ENCODE measurements at places on chromosomes 1 and 21.
A peak's percentile ranks its signal among the peaks of the same experiment; 100 is the strongest.

DNA sequence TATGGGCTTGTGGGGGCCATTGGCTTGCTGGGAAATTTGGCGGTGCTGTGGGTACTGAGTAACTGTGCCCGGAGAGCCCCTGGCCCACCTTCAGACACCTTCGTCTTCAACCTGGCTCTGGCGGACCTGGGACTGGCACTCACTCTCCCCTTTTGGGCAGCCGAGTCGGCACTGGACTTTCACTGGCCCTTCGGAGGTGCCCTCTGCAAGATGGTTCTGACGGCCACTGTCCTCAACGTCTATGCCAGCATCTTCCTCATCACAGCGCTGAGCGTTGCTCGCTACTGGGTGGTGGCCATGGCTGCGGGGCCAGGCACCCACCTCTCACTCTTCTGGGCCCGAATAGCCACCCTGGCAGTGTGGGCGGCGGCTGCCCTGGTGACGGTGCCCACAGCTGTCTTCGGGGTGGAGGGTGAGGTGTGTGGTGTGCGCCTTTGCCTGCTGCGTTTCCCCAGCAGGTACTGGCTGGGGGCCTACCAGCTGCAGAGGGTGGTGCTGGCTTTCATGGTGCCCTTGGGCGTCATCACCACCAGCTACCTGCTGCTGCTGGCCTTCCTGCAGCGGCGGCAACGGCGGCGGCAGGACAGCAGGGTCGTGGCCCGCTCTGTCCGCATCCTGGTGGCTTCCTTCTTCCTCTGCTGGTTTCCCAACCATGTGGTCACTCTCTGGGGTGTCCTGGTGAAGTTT, 550 bp downstream of the RXFP4 start:
- DNase-seq = no peak

DNA sequence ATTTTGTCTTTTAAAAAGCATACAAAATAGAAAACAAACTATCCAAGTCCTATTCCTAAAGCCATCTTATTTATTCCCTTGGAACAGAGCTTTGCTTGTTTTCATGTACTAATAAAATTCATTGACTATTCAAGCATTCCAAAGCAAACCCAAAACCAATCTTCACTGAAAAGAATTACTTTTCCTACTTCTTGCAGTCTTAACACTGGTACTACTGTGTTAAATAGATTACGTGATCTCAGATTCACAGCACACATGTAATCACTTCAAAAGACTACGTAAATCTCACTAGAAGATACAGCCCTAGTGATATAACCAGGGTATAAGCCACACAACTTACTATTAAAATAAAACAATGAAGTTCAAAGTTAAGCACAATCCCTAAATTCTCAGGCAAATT, 39.0 kb downstream of the ZZZ3 start:
- DNase-seq = no peak

- no peak for DNase-seq
These were observed 534.2 kb upstream of the PLXNA2 start for GRCh38 chr1:208778417-208778816.

DNA sequence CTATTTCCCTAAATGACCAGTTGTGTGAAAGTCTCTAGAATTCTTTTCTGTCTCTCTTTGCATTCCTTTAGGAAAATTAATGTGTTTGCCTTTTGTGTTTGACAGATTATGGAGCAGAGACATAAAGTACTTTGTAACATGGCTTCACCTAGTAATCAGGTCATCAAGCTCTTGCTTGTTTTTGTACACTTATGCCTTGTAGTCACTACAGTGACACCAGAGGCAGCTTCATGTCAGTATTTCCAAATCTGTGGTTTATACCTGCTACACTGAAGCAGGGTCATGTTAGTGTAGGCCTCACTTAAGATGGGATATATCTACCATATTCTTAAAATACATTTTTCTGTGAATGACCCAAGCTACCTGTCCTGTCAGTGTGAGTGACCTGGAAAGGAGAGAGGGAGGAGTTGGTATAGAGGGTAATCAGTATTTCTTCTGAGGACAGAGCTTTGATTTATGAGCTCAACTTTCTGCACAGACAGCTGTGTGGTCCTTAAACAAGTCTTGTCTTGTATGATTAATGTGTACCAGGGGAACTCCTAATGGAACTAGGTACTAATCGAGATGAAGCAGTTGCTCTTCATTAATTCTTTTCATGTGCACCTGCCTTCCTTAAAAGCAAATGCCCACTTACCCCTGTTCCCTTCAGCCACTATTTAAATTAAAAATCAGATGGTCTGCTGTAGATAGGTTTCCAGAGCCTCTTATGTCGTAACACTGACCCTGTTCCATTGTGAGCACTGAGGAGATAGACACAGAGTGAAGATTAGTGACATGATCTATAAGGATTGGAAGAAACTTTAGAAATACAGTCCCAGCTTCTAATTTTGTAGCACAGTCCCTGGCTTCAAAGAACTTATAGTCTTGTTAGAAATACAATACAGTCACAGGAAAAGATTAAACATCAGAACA, 45.7 kb downstream of the MACO1 start:
- DNase-seq = no peak

- DNase-seq = no peak
These were observed 24.0 kb downstream of the MTOR start for GRCh38 chr1:11238311-11238710.

GRCh38 chr1:107175102-107175909, 34.5 kb downstream of the NTNG1 start:
- DNase-seq = no peak

DNA sequence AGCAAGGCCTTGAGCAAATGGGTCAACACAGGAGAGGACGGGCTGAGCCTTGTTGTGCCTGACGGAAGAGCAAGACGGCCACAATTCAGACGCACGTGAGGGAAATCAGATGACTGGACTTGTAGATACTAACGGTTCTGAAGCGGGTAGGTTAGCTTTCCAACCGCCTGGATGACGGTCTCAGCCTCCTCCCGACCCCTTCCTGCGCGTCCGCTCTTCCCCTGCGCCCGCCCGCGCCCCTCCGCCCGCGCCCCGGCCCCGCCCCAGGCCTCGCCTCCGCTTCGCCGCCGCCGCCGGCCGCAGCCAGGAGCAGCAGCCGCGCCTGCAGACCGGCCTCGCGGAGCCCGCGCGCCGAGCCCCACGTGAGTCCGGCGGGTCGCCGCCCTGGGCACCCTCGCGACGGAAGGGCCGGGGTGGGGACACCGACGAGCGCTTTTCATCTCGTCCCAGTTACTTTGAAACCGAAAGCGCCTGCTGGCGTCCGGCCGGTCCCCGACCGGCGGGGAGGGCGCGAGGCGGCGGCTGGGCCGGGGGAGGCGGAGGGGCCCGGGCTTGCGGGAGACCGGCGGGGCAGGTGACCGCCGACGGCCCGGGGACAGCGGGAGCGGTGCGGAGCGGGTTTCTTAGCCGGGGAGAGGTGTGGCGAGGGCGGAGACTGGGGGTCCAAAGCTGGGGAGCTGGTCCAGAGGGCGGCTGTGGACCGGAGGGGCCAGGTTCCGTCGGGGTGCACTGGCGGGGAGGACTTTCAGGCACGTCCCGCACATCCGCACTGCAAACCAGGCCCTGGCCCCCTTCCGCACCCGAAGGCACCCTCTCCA, at the start of gene TRAF5:
TRAF5 (plus strand) TSS at position 306 of the 818 bp plus-strand sequence. CDS start 26,407 bp downstream, outside the sequence.
- DNase-seq = peak; percentile 69

DNA sequence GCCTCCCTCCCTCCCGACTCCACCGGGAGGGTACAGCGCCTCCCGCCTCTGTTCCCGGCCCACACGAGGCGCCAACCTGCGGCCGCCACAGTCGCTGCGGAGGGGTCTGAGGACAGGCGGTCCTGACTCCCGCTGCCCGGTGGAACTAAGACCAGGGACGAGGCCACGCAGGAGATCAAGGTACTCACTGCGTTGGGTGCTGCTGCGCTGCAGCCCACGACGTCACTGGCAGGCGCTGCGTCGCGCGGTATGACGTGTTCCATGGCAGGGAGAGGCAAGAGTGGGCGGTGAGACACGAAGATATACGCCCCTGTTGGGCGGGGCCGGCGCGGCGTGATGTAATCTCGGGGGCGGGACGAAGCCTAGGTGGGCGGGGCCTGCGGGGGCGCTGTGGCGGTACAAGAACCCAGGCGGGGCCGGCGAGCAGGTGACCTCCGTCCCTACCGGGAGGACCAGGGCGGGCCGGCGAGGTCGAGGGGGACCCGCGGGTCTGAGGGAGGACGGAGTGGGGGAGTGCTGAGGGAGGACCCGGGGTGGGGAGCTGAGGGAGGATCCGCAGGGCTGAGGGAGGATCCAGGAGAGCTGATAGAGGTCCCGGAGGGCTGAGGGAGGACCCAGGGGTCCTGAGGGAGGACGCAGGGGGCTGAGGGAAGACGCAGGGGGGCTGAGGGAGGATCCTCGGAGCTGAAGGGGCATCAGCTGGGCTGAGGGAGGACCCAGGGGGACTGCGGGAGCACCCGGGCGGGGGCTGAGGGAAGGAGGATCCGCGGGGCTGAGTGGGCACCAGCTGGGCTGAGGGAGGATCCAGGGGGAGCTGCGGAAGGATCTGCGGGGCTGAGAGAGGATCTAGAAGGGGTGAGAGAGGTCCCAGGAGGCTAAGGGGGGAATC, at the start of gene MRPL55:
MRPL55 (minus strand) TSS at position 227 of the 889 bp plus-strand sequence. CDS start 1,039 bp downstream, outside the sequence.
- peak; percentile 96 for DNase-seq

DNA sequence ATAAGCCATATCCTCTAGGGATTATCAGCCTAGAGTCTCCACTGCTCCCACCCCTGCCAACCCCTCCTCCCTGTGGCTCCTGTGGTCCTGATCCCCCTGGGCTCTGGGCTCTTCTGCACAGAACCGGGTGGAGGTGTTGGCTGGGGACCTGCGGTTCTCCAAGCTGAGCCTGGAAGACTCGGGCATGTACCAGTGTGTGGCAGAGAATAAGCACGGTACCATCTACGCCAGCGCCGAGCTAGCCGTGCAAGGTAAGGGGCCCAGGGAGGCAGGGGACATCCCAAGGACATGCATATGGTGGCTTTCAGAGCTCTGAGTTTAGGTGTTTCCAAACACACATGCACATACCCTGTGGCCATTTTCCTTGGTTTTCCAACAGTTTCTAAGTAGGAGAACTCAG, 19.3 kb downstream of the CNTN2 start:
- no peak for DNase-seq

- no peak for DNase-seq
These were observed 187.2 kb downstream of the FGGY start for GRCh38 chr1:59484096-59484495.

DNA sequence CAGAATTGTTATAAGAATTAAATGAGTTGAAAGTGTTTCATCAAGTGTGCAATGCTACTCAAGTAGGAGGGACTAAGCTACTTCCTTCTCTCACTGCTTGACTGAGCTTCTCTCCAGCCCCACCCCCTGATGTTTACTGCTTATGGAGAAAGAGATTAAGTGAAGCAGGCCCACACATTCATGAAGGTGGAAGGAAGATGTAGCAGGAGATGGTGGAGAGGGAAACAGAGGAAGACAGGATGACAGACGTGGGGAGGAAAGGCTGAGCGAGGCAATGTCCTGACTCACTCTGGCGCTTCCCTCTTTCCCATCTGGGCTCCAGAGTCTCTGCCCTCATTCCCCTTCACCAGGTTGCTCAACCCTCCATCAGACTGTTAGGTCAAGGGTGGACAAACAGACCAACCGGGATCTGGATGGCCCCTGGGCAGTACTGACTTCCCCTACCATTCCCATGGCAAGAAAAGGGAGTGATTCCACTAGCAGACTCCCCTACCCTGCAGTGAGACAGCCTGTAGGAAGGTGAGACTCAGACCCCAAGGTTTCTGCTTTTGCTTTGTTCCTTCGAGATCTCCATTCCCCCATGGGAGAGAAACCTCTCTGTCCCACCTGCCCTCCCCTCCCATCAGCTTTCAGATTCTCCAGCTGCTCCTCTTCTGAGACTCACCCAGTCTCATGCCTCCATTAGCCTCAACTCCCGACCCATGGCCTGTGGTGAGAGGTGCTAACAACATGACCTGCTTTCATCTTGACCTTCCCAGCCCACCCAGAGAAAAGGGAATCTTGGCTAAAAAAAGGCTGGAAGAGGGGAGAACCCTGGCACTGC, 3.1 kb upstream of the ARHGEF2 start:
- DNase-seq = peak; percentile 52

DNA sequence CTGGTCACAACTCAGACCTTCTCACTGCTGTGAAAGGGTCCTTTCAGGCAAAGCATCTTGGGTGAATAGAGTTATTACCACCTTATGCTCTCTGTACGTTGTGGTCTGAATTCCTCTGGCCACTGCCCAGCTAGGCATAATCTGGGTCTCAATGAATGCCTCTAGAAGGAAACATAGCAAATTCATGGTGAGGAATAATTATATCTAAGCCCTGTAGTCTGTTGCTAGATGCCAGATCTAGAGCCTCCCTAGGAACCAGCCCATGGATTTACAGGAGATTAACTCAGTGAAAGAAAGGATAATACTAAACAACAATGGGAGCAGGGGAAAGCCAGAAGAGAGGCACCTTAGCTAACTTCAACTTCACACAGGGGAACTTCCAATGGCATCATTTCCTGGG, 2.4 kb upstream of the COL11A1 start:
- no peak for DNase-seq

DNA sequence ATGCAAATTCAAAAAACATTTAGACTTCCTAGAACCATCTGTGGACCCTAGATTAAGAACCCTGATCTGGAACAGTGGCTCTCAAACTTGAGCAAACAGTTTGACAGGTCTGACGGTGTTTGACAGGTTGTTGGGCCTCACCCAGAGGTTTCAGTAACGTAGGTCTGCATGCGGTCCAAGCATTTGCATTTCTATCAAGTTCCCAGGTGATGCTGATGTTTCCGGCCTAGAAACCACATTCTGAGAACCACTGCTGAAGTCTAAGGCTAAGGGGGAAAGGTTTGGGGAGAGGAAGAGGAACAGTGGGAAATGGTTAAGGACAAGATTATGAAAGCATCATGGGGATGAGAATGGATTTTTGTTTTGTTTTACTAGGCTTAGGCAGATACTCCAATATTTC, 48.6 kb downstream of the MDM4 start:
- no peak for DNase-seq

DNA sequence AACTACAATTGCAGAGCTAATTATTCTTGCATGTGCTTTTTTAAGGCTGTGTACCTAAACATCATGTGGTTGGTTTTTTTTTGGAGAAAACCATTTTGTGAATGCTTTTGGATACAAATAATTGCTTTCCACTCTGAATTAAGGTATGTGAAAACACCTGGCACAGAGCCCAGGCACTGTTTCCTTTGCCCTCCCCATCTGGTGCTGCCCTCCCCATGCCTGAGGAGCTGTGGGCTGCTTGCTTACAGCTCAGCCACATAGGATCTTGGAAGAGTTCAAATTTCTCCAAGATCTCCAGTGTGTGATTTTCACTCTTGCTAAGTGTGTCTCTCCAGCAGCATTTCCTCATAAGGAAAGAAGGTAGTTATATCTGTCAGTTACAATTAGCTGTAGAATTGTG, 27.8 kb downstream of the DNM3 start:
- no peak for DNase-seq

GRCh38 chr1:110254604-110255391, 44.7 kb downstream of the KCNC4 start:
- no peak for DNase-seq

DNA sequence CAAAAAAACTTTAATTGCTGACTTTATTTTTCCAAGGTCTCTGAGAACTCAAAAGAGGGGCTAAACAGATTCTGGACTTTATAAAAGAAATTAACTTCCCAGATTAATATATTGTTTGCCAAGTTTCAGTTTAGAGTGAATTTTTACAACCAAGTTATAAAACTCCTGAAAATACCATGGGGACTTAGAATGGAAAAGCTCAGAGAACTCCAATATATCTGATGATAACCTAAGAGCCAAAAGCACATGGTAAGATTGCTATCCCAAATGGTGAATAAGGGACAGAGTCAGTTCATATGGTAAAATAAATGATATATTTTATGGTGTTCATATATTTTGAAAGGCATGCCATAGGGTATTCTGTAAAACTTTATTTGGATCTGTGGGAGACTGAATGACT, 470.9 kb downstream of the TTLL7 start:
- DNase-seq = no peak

- no peak for DNase-seq
These were observed 31.0 kb upstream of the PLEKHO1 start for GRCh38 chr1:150118716-150119115.

Data from psoas muscle (tissue), 8 donors.